ENCODE measurements at places on chromosomes 2 and 18.

DNA sequence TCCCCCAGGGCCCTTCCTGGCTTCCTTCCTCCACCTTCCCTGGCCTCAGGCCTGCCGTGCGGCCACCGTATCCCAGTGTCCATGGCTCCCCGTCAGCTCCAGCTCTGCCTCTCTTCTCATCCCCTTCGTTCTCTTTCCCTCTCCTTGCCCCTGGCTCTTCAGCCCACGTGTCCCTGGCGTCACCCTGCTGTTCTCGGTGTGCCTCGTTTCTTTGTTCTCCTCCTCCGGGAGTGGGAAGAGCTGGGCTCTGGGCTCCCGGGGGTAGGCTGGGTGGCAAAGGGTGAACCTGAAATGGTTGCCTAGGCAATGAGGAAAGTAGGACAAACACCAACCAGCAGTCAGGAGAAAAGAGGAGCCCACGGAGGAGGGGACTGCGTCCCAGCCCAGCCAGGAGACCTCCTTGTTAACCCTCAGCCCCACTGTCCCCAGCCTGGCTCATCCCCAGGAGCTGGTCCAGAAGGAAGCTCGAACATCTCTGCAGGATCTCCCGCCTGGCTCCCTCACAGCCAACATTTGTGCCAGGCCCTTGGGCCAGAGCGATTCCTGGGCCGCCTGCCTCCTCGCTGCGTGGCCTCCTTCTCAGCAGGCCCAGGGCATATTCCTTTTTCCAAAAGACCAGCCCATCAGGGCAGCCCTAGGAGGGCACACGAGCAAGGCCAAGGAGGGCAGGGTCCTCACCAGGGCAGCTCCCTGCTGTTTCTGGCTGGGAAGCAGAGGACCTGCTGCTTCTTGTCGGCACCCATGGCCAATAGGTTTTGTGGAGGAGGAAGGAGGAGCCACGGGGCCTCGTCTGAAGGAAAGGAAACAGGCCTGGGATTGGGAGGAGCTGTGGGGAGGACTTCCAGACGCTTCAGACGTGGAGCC is 30.9 kb upstream of the DNMT3A start:
- no peak for DNase-seq

- DNase-seq: no peak
Measured at GRCh38 chr2:4219571-4219970, 516.2 kb downstream of the DCDC2C start.

DNA sequence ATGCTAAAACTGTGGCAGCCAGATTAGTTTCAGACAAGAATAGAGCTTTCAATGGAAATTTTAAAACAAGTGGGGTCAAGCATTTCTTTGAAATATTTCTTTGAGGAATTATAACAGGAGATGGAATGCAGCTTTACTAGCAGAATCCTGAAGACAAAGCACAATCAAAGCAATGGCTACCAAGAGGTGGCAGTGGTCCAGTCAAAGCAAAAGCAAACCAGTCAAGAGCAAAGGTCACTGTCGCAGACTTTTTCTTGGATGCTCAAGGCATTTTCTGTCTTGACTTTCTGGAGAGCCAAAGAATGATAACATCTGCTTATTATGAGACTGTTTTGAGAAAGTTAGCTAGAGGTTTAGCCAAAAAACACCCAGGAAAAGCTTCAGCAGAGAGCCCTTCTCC is 351.2 kb upstream of the DLGAP1 start:
- no peak for DNase-seq

GRCh38 chr18:57843386-57843785 is 40.3 kb upstream of the ATP8B1 start:
- no peak for DNase-seq

DNA sequence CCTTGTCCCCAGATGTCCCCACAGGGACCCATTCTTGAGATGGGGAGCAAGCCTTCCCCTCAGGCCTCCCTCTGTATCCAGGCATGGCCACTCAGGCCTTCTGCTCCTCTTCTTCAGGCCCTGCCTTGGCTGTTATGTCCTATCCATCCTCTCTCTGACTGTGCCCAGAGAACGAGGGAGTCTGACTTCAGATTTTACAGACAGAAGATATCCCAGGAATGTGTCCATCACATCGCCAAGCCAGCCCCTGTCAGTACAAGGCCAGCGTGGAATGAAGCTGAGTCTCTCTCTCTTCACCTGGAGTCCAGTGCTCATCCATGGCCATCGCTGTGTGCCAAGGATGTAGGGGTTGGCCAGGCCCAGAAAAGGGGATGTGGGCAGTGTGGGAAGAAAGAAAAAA is 57.6 kb downstream of the SDC1 start:
- peak; percentile 15 for DNase-seq

DNA sequence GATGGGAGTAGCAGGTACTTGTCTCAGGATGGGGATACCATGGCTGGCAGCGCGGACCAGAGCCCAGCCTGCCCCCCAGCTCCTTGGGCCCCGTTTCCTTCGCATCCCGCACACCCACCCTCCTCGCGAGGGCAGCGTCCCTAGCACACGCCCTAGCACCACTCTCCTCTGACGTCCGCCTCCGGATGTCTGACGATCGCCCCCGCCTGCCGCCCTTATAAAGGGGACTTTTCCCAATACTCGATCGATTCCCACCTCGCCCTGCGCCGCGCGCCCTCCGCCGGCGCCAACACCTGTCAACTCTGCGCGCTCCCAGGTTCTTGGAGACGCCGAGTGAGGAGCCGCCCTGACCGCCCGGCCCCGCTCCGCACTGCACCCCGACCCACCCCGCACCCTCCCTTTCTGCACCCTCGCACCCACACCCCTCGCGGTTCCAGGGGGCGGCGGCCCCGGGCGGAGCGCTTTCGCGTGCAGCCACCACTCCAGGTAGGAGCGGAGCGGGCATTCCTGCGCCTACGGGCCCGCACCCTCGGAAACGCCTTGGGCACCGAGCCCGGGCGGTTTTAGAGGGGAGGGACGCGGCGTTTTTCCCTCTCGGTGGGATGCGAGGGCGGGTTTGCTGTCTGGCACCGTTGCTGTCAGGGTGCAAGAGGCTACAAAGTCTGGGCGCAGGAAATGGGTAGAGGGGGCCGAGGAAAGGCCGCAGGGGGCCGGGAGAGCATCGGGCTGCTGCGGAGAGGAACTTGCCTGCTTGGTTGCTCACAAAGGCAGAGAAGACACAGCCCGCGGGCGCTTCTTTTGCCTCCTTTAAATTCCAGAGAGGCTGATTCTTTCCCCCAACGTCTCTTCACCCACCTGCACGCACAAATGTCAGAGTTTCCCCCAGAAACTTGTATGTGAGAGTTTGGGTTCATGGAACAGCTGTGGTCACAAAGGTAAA is at the start of gene SLC5A7:
TSS of gene SLC5A7 (plus strand) at position 247 of the 940 bp plus-strand sequence. CDS start 1,632 bp downstream, outside the sequence.
- no peak for DNase-seq

DNA sequence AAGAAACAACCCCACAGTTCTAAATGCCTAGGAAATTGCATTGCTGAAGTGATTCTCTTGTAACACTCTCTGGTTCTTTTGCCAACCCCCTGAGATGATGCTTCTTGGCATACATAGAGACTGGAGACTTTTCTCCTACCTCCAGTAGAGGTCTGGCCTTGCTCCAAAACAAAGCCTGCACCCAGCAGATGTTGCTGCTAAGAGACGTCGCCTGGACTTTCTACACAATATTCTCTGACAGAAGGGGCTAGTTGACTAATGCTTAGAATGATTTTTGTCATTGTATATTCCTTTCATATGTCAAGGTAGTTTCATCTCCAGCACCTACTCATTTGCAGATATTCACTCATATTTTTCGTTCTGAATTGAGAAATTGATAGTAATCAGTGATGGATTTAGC is 24.6 kb downstream of the SOWAHC start:
- no peak for DNase-seq

DNA sequence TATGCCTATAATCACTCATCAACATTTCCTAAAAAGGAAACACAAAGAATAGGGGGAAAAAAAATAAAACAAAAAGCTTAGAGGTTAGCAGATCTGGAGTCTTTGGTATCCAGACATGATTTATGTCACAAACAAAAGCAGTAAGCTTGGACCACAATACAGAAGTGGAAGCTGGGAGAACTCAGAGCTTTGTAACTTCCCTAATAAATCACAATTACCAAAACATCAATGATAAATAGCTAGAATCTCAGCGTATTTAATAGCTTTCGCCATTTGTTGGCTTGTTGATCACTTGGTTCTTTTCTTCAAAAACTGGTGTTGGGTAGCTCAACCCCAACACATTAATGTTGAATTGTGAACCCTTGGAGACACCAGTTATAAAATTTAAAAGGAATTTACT is 392.5 kb downstream of the IRS1 start:
- no peak for DNase-seq

GRCh38 chr2:32947076-32947483 is 327 bp downstream of the LTBP1 start:
- no peak for DNase-seq

DNA sequence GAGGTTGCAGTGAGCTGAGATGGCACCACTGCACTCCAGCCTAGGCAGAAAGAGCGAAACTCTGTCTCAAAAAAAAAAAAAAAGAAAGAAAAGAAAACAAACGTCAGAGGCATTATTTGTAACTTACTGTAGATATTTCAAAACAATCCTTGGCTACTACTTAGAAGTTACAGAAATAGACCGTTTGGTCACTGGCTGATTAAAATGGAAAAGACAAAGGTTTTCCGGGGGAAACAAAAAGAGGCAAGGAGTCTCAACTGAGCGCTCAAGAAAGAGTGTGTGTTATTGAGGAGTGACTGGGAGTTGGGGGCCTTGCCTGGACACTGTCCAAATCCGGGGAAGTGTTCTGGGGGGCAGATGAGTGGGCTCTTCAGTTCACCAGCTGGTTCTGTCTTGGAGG is 47.6 kb downstream of the TEX44 start:
- no peak for DNase-seq

- no peak for DNase-seq
Measured at GRCh38 chr18:69628774-69629359, 228.2 kb downstream of the DOK6 start.

DNA sequence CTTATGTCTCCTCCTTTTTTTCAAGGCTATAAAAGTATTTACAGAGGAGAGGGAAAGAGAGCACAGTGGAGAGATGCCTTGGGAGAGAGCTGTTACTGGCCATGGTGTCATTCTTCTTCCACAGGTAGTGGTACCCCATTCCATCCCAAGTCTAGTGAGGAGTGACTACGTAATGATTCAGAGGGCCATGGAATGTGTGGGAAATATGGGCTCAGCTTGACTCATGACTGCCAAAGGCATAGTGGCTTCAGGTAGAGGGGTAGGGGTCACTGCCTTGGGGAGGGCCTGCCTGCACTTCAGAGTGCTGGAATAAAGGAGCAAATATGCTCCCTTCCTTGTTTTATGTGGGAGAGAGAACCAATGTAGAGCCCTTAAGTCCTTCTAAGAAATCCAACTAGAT is 620.6 kb downstream of the IRS1 start:
- DNase-seq: peak; percentile 24

- DNase-seq: peak; percentile 1
Measured at GRCh38 chr2:143345887-143346787, 216.9 kb downstream of the ARHGAP15 start.

DNA sequence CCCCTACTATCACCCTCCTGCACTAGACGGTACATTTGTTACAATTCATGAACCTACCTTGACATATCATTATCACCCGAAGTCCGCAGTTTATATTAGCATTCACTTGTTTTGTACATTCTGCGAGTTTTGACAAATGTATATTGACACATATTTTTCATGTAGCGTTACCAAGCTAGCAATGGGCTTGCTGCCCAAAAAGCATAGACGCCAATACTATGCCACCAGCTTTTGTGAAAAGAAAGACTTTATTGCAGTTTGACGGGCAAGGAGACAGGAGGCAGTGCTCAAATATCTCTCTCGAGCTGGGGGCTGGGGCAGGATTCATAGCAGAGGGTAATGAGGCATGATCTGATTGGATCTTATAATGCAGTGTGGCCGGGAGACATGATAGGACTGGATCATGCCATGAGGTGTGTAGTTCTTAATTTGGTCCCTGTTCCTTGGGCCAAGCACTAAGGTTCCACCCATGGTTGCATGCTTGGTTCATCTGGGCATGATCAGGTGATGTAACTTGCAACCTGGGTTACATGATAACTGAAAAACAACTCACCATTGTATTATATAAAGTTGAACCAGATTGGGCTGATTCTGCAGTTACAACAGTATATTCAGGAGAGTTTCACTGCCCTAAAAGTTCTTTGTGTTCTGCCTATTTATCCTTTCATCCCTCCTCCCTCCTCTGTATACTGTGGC is 162.3 kb downstream of the RTN4 start:
- DNase-seq: no peak

DNA sequence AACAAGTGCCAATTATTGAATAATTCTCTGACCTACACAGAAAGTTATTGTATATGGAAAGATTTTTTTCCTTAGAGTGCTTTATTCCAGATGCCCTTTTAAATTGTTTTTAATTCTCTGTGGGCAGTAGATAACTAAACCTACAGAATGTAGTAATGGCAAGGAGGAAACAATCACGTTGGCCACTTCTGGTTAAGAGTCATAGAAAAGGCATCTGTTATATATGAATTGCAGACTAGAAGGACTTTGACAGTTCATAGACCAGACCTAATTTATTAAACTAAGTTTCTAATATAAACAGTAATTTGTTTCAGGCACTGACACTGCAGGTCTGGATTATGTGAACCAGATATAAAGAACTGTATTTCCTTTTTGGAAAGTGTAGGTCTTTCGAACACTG is 607.5 kb downstream of the PLCL1 start:
- no peak for DNase-seq

GRCh38 chr2:149991576-149991975 is 404.0 kb upstream of the MMADHC start:
- DNase-seq: peak; percentile 66

GRCh38 chr2:131043199-131044074 is 49.8 kb downstream of the FAM168B start:
- no peak for DNase-seq

GRCh38 chr18:44898498-44898897 is 217.8 kb downstream of the SETBP1 start:
- no peak for DNase-seq

- no peak for DNase-seq
Measured at GRCh38 chr2:234163510-234164045, 113.1 kb downstream of the SPP2 start.

Data from RPMI7951 (cell line).